Caco-2 (cell line): ENCODE measurements at places on chromosomes 12 and 14. TPM values are rescaled to one million over a fixed set of nuclear protein-coding genes. Genes with fewer than 3 reads are reported as not detected.

Gene MOAP1
- 11.5 and 12.2 TPM in 2 replicates for total RNA-seq

Gene LBHD2
- total RNA-seq, result not detected in 2 replicates

Gene GLS2
- 14.2 and 14.7 TPM in 2 replicates for total RNA-seq

DNA sequence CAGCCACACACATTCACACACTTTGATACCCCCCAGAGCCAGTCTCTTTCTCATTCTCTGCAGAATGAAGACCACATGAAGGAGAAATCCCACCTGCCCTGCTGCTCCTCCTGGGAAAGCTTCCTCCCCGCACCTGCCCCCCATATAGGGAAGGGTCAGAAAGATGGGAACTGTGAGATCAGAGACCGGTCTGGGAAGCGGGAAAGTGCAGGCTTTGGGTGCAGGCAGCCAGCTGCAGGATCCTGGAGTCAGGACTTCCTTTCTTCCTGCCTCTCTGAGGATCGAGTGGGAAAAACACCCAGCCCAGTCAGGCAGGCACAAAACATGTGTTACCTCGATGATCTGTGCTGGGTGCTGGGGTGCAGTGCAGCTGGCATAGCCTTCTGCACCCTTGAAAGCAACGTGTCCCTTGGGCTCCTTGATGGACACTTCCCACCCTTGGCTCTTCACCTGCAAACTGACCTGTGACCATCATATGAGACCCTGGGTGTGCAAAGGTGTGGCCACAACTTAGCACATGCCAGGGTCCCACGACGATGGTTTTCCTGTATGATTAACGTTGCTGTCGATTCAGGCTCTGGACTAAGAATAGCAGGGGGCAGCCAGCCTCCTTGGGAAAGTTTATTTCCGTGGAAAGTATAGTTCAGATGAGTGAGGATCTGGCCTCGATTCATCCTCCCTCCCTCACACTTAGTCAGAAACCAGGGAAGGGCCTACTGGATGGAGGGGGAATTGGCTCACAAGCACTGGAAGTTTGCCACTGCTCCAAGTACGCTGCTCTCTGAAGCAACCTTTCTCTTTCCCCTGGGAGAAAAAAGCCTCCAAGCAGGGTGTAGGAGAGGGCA lies 105.4 kb upstream of the MED13L start:
- H3K27me3 ChIP-seq, result no peaks in the 10 kb centered on the region
- peak overlapping the region; percentile 78 for H3K27ac ChIP-seq
- DNase-seq, result no peak

DNA sequence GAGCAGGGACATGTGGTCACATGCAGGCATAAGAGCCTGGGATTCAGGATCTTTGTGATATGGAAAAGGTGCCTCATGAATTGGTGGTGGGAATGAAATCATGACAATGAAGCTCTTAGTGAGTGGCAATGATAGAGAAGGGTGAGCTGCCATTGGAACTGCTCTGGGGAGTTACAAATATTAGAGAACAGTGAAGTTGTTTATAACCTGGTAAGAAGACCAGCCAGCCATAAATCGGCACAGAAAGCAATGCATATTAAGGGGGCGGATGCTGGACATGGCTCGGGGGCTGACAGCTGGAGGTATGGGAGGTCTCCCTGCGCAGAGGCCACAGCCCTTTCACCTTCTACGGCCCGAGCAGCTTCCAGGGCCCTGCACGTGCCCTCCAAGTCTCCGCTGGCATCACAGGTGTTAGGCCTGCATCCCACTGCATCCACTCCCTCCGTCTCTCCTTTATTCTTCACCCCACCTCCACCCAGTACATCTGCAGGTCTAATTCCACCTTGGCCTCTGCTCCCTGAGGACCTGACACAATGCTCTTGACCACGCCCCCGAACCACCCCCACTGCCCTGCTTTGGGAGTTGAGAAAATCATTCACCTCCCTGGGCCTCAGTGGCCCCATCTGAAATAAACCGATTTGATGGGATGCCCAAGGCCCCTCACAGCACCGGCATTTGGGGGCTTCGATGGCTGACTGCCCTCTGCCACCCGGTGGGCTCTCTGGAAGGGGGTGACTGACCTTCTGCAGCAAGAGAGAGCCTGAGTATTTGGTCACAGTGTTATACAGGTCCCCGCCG lies 4.1 kb downstream of the CACNA2D4 start:
- no peak for DNase-seq
- no peaks in the 10 kb centered on the region for H3K4me1 ChIP-seq
- H3K36me3 ChIP-seq, result no peaks in the 10 kb centered on the region
- H3K27ac ChIP-seq, result no peak overlapping the region
- H3K27me3 ChIP-seq, result no peaks in the 10 kb centered on the region
- H3K4me3 ChIP-seq, result no peak overlapping the region

DNA sequence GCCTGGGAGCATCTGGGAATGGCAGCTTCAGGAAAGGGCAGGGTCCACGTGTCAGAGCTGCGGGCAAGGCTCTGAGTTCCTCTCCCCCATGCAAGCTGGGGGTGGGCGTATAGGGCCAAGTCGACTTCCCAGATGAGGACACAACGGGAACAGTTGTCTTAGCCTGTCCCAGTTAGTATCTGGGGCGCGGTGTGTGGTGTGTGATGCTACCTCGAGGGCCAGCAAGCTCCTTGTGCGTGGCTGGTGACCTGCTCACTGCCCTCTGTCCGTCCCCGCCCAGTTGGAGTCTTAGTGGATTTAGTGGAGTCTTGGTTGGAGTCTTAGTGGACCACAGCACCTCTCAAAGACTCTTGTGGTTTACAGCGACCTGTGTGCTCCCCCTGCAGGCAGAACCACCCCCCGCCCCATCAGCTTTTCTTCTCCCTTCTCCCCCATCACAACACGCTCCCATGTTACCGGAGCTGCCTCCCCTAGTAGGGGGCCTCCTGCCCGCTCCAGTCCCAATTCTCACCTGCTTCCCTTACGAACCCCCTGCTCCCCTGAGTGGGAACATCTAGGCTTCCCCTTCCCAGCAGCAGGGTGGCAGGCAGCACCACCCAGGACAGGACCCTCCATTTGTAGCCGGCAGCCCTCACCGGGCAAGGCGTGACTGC lies 8.7 kb downstream of the ASPG start:
- H3K27me3 ChIP-seq, result no peaks in the 10 kb centered on the region
- H3K4me1 ChIP-seq, result no peaks in the 10 kb centered on the region
- H3K4me3 ChIP-seq, result no peak overlapping the region
- no peak for DNase-seq
- no peak overlapping the region for H3K27ac ChIP-seq

DNA sequence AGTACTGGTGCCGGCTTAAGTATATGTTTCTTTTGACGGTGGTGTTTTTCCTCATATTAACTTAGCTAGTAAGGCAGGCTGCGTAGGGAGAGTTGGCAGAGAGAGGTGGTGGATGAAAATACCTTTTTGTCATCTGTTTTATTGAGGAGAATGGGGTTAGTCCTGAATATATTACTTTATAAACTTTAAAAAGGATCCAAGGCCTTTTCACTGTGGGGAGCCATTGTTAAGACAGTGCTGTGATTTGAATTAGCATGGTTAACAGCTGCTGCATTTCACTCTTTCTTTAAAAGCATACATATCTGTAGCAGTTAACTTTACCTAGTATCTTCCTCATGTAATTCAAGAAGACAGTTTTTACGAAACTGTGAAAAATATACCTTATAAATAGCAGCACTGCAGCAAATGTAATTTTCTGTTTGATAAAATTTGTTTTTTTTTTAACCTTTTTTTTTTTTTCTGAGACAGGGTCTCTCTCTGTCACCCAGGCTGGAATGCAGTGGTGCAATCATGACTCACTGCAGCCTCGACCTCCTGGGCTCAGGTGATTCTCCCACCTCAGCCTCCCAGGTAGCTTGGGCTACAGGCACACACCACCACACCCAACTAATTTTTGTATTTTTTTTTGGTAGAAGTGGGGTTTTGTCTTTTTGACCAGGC lies 57.1 kb downstream of the AEBP2 start:
- DNase-seq, result no peak
- H3K4me1 ChIP-seq, result no peaks in the 10 kb centered on the region
- H3K4me3 ChIP-seq, result no peak overlapping the region
- H3K36me3 ChIP-seq, result no peaks in the 10 kb centered on the region; the same call in 1 of the 2 replicates
- no peaks in the 10 kb centered on the region for H3K27me3 ChIP-seq

- DNase-seq, result no peak
- H3K4me1 ChIP-seq, result no peaks in the 10 kb centered on the region
- no peak overlapping the region for H3K4me3 ChIP-seq
- no peaks in the 10 kb centered on the region for H3K27me3 ChIP-seq
- no peak overlapping the region for H3K27ac ChIP-seq
- H3K36me3 ChIP-seq, result peaks cover 2% of the 10 kb centered on the region
Measured at GRCh38 chr14:103662591-103662990, 33.6 kb downstream of the KLC1 start.

DNA sequence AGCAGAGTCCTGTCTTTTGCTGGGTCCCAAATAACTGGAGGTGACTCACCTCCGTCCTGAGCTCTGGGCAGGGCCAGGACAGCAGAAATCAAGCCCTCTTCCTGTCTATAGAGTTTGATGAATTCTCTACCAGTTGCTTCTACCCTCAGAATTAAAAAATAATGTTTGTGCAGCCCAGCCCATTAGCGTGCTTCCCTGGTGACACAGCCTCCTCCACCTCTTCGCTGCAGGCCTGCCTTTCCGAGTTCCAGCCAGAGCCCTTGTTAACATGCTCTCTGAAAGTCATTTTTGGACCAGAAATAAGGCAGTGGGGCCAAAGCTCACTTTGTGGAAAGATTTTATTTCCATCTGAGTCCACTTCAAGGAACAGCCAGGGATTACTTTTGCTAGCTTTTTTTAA lies 94.0 kb downstream of the TBX5 start:
- H3K36me3 ChIP-seq, result no peaks in the 10 kb centered on the region
- H3K27ac ChIP-seq, result no peak overlapping the region
- H3K4me1 ChIP-seq, result no peaks in the 10 kb centered on the region
- H3K4me3 ChIP-seq, result no peak overlapping the region

- no peak for DNase-seq
- no peaks in the 10 kb centered on the region for H3K27me3 ChIP-seq
- no peaks in the 10 kb centered on the region for H3K36me3 ChIP-seq
- H3K4me3 ChIP-seq, result no peak overlapping the region
Measured at GRCh38 chr12:44889162-44889561, 13.0 kb upstream of the NELL2 start.

DNA sequence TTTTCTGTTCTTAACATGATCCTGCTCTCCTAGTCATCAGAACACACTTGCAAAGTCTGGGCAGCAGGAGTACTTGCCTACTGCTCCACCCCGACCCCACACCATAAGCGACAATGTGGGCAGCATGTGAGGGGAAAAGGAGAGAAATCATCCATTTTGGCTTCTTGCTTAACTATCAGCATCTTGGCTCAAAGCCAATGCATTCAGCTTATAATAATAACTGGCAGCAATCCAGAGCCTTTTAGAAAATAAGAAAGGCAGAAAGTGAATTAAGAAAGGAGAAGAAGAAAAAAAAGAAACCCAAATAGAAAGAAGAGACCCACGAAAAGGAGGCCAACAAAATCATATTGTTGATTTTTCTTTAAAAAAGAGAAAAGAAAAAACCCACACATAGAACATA lies 930.8 kb downstream of the BCL11B start:
- no peaks in the 10 kb centered on the region for H3K36me3 ChIP-seq
- H3K4me3 ChIP-seq, result no peak overlapping the region
- no peak for DNase-seq
- no peaks in the 10 kb centered on the region for H3K27me3 ChIP-seq

DNA sequence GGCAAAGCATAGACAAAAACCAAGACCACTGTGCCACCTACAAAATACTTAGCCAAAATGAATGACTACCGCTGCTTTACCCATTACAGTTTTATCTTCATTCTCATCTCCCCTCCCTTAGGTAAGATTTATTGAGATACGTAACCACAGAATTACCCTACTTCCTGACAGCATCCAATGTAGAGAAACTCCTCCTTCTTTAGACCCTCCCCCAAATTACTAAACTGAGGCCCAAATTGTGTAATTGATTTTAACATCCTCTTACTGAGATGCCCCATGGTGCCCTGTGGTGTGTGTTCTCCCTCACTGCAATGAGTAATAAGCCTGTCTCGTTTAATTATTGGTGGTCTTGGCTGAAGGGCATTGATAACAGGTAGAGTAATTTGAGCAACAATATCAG lies 19.1 kb downstream of the VRK1 start:
- no peaks in the 10 kb centered on the region; the same call in 1 of the 2 replicates for H3K4me1 ChIP-seq
- H3K27ac ChIP-seq, result no peak overlapping the region
- no peaks in the 10 kb centered on the region for H3K36me3 ChIP-seq
- DNase-seq, result no peak

- H3K4me1 ChIP-seq, result peaks cover 11% of the 10 kb centered on the region; the same call in 1 of the 2 replicates
- H3K4me3 ChIP-seq, result no peak overlapping the region
- H3K27ac ChIP-seq, result no peak overlapping the region
Measured at GRCh38 chr14:20482382-20482781, 13.2 kb downstream of the PNP start.

GRCh38 chr14:28381656-28382055 lies 384.9 kb upstream of the FOXG1 start:
- no peaks in the 10 kb centered on the region for H3K27me3 ChIP-seq
- H3K4me3 ChIP-seq, result no peak overlapping the region
- no peak overlapping the region for H3K27ac ChIP-seq
- no peak for DNase-seq

DNA sequence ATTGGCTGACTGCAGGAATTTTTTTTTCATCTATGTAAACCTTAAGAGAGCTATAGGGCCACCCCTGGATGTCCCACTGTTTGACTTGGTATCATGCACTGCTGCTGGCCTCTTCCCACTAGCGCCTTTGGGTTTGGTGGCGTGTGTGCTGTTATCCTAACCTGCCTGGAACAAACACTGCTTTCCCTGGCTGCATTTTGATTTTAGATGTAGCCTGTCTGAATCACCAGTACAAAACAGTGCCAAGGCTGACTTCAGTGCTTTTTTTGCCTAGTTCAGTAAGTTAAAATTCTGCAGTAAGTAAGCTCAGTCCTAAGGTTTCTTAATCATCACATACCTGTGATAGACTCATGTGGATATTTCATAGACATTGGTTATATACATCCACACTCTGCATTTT lies 99.2 kb downstream of the EML1 start:
- H3K27ac ChIP-seq, result no peak overlapping the region
- H3K36me3 ChIP-seq, result no peaks in the 10 kb centered on the region
- no peaks in the 10 kb centered on the region for H3K4me1 ChIP-seq
- H3K4me3 ChIP-seq, result no peak overlapping the region
- no peak for DNase-seq

DNA sequence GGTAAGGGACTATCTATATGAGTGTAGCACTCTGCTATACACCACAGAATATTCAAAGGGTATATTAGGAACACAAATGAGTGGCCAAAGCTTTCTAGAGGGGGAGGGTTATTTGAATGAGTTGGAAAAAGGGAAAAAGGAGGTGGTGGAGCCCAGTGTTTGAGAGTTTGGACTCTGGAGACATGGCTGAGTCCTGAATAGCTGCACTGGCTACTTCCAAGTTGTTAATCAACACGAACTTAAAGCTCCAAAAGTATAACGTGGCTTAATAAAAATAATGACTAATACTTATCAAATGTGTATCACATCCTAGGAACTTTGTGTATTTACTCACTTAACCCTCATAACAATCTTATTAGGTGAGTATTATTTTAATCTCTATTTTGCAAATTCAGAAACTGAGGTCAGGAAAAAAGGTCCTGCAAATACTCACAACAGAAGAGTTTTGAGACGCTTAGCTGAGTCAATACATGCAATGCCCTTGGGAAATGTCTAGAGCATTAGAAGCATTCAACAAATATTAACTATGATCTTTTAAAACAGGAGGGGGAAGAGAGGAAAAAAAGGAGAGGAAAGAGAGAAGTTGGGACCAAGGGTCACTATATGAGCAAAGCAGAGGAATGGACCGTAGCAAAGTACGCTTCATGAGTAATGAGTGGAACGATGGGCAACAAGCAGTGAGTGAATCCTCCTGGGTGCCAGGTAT lies 189.5 kb upstream of the HMGA2 start:
- no peak overlapping the region for H3K4me3 ChIP-seq
- H3K27me3 ChIP-seq, result no peaks in the 10 kb centered on the region
- H3K4me1 ChIP-seq, result peaks cover 37% of the 10 kb centered on the region
